ENCODE measurements at places on chromosomes 2 and 18.
A peak's percentile ranks its signal among the peaks of the same experiment; 100 is the strongest.

GRCh38 chr2:44120428-44120827 lies 48.2 kb upstream of the PPM1B start:
- peak; percentile 54 for ATAC-seq

GRCh38 chr2:109083771-109084170 lies 45.2 kb upstream of the SH3RF3 start:
- no peak for ATAC-seq

DNA sequence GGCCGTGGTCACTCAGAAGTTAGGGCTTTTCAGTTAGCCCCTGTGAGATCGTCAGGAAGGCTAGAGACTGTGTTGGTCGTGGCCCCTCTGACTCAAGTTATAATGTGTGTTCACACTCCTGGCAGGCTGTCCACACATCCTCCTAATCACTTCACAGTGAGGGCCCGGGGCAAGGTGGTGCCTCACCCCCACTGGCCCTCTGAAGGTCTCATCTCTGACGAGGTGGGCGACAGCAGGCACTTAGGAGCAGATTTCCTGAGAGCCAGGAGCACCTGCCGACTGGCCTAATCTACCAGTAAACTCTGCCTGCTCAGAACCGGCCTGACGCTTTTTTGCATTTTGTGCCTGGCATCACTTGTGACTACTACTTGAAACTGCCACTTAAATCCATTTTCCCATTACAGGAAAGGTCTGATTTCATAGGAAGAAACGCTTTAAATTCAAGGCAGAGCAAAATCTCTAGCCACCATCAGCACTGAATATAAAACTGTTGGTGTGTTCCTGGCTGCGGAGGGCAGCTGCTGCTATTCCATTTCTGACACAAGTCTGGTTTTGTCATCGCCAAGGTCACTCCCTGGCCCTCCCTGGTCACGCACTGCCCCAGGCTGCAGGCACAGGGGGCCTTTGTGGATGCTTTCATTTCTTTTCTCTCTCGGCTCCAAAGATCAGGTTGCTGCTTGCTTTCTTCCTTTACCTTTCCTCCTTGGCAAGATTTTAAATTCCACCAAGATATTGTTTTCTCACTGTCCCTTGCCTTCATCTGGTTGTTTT lies 48.0 kb downstream of the RAB12 start:
- ATAC-seq: no peak

GRCh38 chr18:62809900-62810299 lies 94.6 kb downstream of the PHLPP1 start:
- no peak for ATAC-seq

DNA sequence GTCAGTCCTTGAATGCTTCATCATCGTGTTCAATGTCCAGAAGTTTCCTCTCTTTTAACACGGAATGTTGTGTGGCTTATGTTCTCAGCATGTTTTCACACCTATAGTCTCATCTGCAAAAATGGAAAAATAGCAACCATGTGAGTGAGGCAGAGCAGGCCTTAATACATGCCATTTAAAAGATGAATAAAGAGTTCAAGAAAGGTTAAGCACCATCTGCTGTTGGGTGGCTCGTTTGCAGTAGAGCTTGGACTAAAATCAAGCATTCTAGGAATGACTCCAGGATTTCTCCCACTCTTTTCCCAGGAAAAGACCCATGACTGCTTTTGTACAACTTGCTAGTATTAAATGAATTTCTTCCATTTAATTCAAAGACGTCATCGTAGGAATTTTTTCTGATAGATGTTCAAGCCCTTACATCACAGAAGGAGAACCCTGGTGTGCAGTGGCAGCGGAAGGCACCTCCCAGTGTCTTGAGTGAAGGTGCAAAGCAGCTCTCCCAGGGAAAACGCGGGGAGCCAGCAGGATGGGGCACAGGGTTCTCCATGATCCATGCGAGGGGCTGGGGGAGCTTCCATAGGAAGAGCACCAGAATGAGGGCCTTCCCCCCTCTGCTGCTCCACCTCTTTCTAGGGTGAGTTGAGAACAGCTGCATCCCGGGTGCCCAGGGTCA lies 9.6 kb downstream of the DCDC2C start:
- ATAC-seq: no peak

GRCh38 chr2:69945441-69945840 lies 16.0 kb downstream of the ASPRV1 start:
- ATAC-seq: no peak

All from stimulated activated memory B cell treated with anti-CD40 and anti-IgM and Interleukin-4, amounts not matched to agents 10 μg/mL and 1 μg/mL and 100 μg/mL, for 72 hours (primary cell).